A549 treated with RU486 at 1 μM for 4 hours (cell line): ENCODE measurements at places on chromosomes 1 and 21. TPM values are rescaled to one million over a fixed set of nuclear protein-coding genes. Genes with fewer than 3 reads are reported as not detected.

CD160 gene
- 0.52 TPM in 1 of 5 replicates, not detected in the others for total RNA-seq

LRRC7 gene
- not detected in 5 replicates for total RNA-seq

FAM229A gene
- total RNA-seq, result 2.8 to 3.9 TPM (median 3.4 TPM) in 5 replicates

SPRR1A gene
- not detected in 5 replicates for total RNA-seq

ALG14 gene
- 4.9 to 14.3 TPM (median 5.7 TPM) in 5 replicates for total RNA-seq

TNFAIP8L2 gene
- not detected in 5 replicates for total RNA-seq

KCND3 gene
- total RNA-seq, result 0.02 TPM in 1 of 5 replicates, not detected in the others

SH3BGRL3 gene
- total RNA-seq, result 116 to 199 TPM (median 158 TPM) in 5 replicates

BARHL2 gene
- total RNA-seq, result not detected in 5 replicates

FAM3B gene
- total RNA-seq, result not detected in 5 replicates

CHODL gene
- total RNA-seq, result not detected in 5 replicates

TBCE gene
- total RNA-seq, result 38.5 to 52.3 TPM (median 41.9 TPM) in 5 replicates

LCE1F gene
- total RNA-seq, result not detected in 5 replicates

HSD3B2 gene
- not detected in 5 replicates for total RNA-seq

NIBAN1 gene
- 0.87 to 1.2 TPM (median 0.92 TPM) in 5 replicates for total RNA-seq

SLAMF1 gene
- not detected in 5 replicates for total RNA-seq

MCOLN3 gene
- total RNA-seq, result 1.7 to 3.8 TPM (median 3.6 TPM) in 5 replicates

CAPN9 gene
- not detected in 5 replicates for total RNA-seq

IL19 gene
- total RNA-seq, result not detected in 5 replicates

FCRL4 gene
- not detected in 5 replicates for total RNA-seq

TRNP1 gene
- 146 to 217 TPM (median 205 TPM) in 5 replicates for total RNA-seq

TAS1R1 gene
- not detected in 5 replicates for total RNA-seq
